LHCN-M2 (cell line): ENCODE measurements at places on chromosomes 2 and 18.

DNA sequence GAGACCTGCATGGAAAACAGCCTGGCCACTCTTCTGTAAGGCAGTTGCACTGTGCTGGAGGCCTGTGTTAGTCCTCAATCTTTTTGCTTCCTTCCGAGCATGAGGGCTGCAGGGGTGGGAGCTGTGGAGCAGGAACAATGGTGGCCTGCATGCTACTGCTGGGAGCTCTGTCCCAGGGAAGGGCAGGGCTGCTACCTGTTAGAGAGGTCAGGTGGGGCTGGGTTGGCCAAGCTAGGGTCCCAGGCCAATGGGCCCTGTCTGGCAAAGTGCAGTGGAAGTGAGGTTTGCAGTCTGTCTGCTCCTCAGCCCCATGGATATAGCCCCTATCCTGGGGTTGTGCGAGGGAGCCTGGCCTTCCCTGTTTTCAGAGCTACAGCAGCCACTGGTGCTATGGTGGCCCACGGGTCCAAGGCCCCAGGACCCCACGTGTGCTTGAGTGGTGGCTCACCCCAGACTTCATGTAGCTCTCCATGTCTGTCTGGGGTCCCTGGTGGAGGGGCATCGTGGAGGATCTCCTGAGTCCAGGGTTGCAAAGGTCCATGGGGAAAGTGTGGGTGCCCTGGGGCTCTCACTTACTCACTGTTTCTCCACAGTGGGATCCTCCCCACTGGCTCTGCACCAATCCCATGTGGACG lies 1212.6 kb upstream of the NXPH2 start:
- no peak for DNase-seq

DNA sequence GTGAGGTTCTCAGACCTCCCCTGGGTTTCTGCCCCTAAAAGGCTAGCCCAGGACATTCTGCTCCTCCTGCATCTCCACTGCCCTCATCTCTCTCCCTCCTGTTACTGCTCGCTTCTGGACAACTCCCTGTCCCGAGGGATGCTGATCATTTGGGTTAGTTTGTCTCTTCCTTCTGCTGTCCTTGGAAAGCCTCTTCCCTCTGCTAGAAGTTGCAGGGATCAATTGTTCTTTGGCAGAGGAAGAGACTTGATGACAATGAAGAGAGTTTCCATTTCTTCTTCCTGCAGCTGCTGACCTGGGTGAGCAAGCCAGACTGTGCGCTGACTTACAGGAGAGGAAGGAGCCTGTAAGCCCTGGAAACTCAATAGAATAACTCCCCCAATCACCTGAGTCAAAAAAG lies 68.9 kb downstream of the RDH14 start:
- no peak for DNase-seq

DNA sequence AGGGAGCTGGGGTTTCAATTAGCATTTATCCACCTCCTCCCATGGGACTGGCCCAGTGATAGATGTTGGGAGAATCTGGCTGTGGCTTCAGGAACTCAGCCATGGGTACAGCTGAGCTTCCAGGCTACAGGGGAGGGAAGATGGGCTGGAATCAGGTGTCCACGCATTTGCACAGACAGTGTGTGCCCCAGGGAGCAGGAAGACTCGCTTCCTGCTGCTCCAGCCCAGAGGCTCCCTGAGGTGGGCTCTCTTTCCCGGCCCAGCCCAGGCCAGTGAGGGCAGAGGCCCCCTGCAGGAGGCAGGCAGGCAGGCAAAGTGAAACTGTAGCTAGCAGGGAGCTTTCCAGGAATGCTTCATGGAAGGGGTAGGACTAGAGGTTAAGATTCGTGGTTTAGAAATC lies 28.7 kb downstream of the DYSF start:
- no peak for DNase-seq

DNA sequence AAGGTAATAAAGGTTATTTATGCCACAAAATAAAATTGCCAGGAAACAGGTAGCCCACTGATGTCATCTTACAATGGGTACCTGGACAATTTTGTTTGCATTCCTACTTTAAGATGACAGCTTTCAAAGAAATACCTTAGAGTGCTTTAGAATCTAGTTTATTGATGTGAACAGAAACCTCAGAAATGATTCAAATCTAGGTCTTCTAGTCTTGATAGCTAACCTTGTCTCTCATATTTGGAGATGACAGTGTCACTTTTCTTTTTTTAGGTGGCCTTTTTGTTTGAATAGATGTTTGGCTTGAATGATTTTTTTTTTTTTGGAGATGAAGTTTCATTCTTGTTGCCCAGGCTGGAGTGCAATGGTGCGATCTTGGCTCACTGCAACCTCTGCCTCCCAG lies 69.1 kb downstream of the PIK3C3 start:
- no peak for DNase-seq

GRCh38 chr2:95574506-95574905 lies 17.3 kb upstream of the TRIM43 start:
- no peak for DNase-seq

GRCh38 chr2:127166231-127166860 lies 53.8 kb downstream of the CYP27C1 start:
- DNase-seq, result no peak

DNA sequence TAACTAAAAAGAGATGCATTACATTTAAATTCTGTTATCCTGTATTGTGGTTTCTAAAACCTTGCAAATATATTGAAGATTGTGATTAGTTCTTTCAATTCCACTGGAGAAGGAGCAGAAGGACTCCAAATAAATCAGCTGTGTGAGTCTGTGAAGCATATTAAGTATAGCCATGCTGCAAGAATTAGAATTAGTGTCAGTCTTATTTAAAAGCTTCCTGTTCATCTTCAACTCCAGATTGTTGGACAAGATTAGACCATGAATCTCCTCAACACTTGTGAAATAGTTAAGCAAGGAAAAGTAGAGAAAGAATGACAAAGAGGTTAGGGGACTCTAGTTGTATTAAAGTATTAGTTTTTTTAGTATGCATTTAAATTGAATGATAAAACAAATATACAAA lies 92.5 kb upstream of the LRP1B start:
- DNase-seq, result no peak

DNA sequence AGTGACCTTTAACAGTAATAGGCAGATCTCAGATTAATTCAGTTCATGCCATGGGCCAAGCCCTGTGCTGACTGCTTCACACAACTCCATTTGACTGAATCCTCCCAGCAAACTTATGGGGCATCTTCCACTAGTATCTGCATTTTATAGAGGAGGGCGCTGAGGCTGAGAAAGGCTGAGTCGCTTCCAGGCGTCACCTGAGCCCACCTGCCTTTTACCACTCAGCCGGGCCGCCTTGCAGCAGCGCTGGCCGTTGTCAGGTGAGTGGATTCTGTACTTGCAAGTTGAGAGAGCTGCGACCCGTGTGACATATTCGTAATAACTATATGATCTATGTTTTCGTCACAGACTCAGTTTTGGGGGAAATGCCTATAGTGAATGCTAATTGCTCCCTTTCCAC lies 59.3 kb upstream of the B3GNT7 start:
- no peak for DNase-seq

- DNase-seq, result no peak
These were observed 32.2 kb upstream of the CREB1 start for GRCh38 chr2:207497596-207497995.

- DNase-seq, result peak; percentile 70
These were observed 570.1 kb downstream of the PLCL1 start for GRCh38 chr2:198374375-198375082.

- DNase-seq, result no peak
These were observed 565.2 kb upstream of the ID2 start for GRCh38 chr2:8116661-8117060.

GRCh38 chr2:170214309-170214948 lies 36.5 kb downstream of the MYO3B start:
- no peak for DNase-seq

- no peak for DNase-seq
These were observed 101.4 kb downstream of the PLA2R1 start for GRCh38 chr2:159961037-159961436.

- no peak for DNase-seq
These were observed 351.3 kb downstream of the GPD2 start for GRCh38 chr2:156787517-156787916.
